ENCODE measurements at places on chromosomes 4 and X.

DNA sequence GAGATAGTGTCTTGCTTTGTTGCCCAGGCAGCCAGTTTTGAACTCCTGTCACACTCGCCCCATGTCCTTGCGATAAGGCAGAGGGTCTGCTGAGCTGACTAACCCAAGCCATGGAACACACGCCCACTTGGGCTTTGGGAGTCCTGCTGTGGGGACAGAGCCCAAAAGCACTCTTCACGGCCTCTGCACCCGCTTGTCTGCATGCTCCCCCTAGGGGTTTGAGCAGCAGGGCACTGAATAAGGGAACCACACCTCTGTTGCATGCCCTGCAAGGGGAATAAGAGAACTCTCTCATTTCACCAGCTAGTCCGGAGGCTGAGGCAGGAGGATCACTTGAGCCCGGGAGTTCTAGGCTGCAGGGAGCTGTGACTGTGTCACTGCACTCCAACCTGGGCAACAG is 166.0 kb downstream of the STAG2 start:
- DNase-seq: no peak

GRCh38 chrX:124455966-124456365 is 109.6 kb downstream of the SH2D1A start:
- DNase-seq: no peak

GRCh38 chr4:153466081-153466948 is at the start of gene TMEM131L:
TMEM131L (plus strand) TSS chr4:153466360; CDS start chr4:153466398, 38 bp downstream.
- peak; percentile 84 for DNase-seq

DNA sequence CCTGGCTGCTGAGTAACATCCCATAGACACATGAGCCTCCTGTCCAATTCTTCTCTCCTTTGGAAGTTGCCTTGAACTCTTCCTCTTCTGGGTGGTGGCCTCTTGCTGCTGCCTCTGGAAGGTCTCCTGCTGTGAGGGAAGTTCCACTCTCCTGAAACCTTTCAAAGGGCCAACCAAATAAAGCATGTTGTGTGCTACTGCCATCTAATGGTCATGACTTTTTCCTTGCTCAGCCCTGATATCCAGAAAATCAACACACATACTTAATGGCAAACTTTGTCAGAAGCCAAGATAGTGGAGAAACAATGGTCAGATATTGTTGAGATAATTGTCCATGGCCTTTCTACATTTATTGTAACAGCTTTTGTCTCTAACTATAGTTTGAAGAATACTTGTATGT is 19.1 kb upstream of the ZXDA start:
- peak; percentile 26 for DNase-seq

DNA sequence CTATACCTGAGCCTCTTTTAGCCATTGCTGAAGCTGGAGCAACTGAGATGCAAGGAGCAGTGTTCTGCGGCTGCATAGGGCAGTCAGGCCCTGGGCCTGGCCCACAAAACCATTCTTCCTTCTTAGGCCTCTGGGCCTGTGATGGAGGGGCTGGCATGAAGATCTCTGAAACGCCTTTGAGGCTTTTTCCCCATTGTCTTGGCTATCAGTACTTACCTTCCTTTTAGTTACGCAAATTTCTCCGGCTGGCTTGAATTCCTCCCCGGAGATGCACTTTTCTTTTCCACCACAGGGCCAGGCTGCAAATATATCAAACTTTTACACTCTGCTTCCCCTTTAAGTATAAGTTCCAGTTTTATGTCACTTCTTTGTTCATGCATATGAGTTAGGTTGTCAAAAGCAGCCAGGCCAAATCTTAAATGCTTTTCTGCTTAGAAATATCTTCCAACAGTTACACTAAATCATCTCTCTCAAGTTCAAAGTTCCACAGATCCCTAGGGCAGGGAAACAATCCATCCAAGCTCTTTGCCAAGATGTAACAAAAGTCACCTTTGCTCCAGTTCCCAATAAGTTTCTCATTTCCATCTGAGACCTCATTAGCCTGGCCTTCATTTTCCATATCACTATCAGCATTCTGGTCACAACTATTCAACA is 194.4 kb upstream of the PCDH7 start:
- no peak for DNase-seq

GRCh38 chr4:119471259-119471658 is 149.3 kb upstream of the FABP2 start:
- DNase-seq: no peak

GRCh38 chr4:80107374-80107773 is 34.3 kb upstream of the ANTXR2 start:
- DNase-seq: no peak

DNA sequence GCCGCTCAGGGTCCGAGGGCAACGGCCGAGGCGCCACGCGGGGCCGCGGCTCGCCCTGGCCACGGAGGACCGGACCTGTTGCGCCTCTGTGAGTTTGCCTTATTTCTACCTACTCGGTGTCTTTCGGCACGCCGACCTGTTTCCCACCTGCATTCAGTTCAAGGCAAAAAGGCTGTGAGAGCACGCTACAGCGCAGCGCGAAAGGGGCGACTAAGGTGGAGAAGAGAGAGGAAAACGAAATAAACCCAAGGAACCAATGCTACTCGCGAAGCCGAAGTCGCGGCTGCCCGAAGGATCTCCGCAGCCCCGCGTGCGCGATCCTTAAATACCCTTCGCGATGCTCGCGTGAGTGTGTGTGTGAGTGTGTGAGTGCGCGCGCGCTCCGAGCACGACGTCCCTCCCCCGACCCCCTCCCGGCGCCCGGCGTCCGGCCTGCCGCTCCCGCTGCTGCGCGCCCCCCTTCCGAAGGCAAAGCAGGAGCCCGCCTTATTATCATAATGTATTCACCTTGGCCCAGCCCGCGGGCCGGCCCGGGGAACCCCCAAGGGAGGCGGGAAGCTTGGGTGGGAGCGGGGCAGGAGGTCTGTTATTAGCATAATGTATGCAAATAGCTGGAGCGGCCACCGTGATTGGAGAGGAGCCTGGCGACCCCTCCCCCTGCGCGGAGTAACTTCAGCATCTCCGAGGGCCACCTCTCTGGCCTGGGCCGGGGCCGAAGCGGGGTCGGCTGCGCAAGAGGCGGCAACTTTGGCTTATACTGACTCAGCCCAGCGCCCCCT is at the start of gene COL25A1:
Gene COL25A1, minus strand, starts transcription at position 298 of the 779 bp plus-strand sequence.
- DNase-seq: peak; percentile 61

GRCh38 chr4:38684951-38685844 is 21.2 kb downstream of the KLF3 start:
- no peak for DNase-seq

- no peak for DNase-seq
These were observed 55.6 kb downstream of the CYLC1 start for GRCh38 chrX:83916525-83916924.

DNA sequence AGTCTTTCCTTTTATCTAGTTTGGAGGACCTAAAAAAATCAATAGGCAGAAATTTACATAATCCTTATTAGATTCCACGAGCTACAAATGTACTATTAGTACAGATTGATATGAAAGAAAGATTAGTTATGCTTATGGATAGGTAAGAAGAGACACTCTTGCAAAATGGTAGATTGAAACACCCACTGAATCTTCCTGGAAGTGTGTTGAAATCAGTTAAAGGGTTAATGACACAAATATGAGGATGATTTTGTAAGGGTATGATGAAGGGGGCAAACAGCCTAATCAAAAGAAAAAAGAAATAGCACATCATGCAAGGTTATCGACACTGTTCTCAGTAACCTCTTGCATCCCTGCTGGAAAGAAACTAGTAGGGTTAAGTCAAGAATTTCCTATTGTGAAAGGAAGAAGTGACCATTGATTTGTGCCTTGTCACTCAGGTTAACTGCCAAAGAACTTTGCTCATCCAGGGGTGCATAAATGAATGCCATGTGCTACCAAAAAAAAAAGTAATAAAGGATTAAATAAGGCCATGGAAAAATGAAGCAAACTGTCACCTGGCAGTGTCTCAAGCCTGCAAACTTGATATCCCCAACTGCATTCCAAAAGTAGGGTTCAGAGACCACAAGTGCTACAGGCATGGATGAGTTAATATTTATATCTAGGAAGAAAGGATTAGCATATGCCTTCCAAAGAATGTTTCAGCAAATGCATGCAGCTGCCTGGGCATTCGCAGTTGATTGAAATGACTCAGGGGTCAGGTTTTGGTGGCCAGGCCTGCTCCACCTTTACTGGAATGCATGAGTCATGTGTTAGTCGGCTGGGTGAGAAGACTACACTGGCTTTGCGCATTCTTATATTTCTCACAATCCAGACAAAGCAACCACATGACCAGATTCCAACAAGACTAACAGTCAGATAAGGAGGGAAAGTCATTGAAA is 78.3 kb upstream of the ATXN3L start:
- no peak for DNase-seq

GRCh38 chr4:4794421-4794820 is 65.0 kb upstream of the MSX1 start:
- DNase-seq: no peak

DNA sequence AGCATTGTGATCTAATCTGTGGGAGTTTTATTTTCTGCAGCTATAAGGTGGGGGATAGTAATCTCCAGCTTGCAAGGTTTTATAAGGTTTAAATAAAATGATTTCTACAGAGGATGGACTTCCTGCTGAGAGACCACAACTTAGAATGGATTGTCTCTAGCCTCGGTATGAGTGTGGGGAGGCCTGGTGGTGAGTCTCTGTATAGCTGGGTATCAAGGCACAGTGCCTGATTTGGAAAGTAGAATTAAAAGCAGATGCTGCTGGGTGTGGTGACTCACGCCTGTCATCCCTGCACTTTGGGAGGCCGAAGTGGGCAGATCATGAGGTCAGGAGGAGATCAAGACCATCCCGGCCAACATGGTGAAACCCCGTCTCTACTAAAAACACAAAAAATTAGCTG is 162.0 kb upstream of the GATB start:
- no peak for DNase-seq

DNA sequence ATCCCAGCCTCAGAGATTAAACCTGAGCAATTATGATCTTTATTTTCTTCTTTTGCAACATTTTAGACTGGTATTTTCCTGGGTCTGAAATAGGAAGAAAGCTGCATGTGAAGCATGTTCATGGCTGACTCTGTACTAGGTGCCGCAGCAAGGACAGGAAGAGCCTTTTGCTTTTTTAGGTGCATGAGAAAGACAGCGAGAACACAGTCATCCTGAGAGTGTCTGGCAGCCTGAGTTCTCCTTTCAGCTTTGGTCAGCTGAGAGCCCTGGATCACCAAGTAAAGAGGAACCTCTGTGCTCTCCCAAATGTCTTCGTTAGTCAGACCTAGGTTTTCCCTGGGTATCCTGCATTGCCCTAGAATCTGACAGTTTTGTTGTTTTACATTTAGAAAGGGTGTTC is 29.8 kb downstream of the FAM149A start:
- no peak for DNase-seq

- DNase-seq: no peak
These were observed 279.2 kb downstream of the NR3C2 start for GRCh38 chr4:148162991-148163390.

DNA sequence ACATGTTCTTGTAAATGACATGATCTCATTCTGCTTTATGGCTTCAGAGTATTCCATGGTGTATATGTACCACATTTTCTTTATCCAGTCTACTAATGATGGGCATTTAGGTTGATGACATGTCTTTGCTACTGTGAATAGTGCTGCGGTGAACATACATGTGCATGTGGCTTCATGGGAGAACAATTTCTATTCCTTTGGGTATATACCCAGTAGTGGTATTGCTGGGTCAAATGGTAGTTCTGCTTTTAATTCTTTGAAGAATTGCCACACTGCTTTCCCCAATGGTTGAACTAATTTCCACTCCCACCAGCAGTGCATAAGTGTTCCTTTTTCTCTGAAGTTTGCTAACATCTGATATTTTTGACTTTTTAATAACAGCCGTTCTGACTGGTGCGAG is 1080.3 kb downstream of the CCSER1 start:
- DNase-seq: no peak

DNA sequence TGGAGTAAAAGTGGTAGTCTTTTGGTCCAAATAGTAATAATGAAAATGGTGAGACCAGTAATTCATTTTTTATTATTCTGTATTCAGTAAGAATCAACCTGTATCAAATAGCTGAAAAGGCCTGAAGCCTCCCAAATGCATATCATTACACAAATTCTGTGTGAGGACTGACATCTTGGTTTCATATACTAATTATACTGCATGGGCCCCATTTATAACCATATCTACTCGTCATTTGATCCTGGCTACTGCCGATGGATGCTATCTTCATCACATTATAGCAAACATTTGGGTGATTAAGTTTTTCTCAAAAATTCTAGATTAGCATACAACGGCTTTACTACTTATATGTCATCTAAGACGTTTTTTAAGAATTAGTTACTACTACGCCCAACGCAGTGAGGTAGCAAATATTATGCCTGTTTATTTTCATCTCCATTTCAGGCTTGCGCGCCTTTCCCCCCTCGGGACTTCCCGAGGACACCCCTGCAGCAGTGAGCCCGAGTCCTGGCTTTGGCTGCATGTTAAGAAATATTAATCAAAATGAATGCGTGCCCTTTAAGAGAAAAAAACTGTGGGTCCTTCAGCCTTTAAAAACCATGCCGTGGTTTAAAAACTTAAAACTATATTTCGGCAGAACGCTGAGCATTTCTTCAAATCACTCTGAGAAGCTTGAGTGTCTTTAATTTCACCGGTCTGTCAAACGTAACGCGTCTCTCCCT is 814 bp upstream of the MMAA start:
- DNase-seq: no peak

DNA sequence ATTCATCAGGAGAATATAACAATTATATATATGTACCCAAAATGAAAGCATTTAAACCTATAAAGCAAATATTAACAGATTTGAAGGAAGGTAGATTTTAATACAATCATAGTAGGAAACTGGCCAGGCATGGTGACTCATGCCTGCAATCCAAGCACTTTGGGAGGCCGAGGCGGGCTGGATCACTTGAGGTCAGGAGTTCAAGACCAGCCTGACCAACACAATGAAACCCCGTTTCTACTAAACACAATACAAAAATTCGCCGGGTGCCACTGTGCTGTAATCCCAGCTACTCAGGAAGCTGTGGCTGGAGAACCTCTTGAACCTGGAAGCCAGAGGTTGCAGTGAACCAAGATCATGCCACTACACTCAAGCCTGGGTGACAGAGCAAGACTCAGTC is 118.3 kb downstream of the KCNIP4 start:
- DNase-seq: no peak

GRCh38 chr4:6595897-6596537 is 21.0 kb downstream of the MAN2B2 start:
- no peak for DNase-seq

GRCh38 chr4:10091531-10092181 is 24.9 kb downstream of the WDR1 start:
- no peak for DNase-seq

GRCh38 chr4:19402581-19403065 is 849.1 kb upstream of the SLIT2 start:
- no peak for DNase-seq

GRCh38 chr4:15690020-15690809 is 8.6 kb downstream of the FAM200B start:
- no peak for DNase-seq

DNA sequence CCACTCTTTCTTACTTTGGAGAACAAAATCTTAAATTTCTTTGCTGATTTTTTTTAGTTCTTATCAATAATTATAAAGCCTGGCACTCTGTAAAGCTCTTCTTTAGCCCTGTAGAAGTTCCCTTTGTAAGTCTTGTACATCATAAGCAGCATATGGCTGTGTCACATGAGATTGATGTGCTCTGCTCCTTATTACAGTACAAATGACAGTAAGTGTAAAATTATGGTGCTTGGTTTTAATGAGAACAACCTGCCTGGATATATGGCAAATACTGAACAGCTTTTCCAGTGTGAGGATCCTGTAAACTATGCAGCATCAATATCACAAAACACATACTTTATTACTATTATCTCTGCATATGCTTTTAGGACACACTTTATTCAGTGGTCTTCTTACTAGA is 145.9 kb upstream of the GNPDA2 start:
- no peak for DNase-seq
